ENCODE measurements at places on chromosomes 3 and 15.

- DNase-seq, result no peak
Measured at GRCh38 chr3:104429727-104430126, 937.0 kb upstream of the ALCAM start.

GRCh38 chr3:120489421-120489820 lies 38.6 kb upstream of the FSTL1 start:
- no peak for DNase-seq

- peak; percentile 0 for DNase-seq
Measured at GRCh38 chr15:25175789-25176615, 221.2 kb downstream of the SNRPN start.

GRCh38 chr3:69930564-69930963 lies 69.0 kb upstream of the SAMMSON start:
- peak; percentile 22 for DNase-seq

DNA sequence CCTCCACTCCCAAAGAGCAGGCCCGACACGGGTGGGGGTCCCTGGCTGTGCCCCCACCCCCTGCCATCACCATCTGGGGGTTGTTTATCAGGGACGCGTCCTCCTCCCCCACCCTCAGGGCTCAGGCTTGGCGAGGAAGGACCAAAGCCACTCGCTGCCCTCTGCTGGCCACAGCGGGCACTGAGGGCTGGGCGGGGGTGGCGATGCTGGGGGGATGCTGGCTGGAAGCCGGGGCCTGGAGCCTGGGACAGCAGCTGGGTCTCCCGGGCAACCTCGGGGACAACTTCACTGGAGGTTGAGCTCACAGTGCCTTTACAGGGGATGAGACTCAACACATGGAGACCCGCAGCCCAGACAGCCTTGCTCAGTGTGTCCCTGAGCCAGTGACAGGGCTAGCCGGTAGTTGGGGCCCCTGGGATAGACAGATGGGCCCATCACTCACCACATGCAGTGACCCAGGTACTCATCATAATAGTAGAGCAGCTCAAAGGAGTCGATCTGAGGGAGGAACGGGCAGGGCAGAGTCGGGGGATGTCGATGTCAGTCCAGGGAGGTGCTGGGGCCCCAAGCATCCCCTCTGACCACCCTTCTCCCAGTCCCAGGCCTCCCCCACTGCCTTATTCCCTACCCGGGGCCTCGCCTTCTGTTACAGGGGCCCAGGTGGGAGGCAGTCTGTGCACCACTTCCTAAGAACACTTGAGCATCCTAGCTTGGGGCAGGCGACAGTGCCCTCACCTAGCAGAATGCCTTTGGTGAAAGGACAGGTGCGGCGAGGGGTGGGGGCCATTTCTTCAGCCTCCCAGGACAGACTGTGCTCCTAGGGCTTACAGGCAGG lies 5.9 kb upstream of the CALML4 start:
- DNase-seq, result peak; percentile 54

DNA sequence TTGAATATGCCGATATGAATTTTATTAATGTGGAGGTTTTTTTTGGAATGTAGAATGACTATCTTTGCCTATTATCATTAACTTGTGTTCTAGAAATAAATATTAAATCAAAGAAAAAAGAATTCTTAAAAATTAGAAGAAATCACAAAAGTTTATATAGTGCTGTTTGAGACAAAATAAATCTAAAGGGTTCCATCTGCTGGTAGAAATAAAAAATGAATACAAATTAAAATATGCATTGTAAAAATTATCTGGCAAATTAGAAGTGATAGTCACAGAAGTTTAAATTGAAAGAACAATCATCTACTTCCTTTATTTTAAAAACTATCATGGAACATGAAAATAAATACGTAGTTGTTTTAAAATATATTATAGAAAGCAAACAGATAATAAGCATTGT lies 22.7 kb upstream of the ZBTB20 start:
- no peak for DNase-seq

- no peak for DNase-seq
Measured at GRCh38 chr3:194384156-194384555, 14.6 kb upstream of the LRRC15 start.

DNA sequence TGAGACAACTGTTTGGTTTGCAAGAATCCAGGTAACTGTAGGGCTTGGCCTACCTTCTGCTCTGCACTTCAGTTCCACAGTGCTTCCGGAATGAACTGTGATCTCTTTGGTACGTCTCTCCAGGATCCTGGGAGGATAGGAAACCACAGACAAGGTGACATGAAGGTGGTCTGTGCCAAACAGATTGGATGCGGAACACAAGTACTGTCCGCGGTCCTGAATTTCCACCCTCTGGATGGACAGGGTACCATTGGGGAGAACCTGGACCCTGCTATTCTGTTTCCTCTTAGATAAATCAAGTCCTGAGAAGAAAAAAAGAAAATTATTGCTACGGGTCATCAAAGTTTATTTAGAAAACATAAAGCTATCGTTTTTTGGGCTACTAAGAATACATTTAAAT lies 17.3 kb downstream of the IGSF10 start:
- DNase-seq, result no peak
